ENCODE measurements at places on chromosomes 7 and 10.

DNA sequence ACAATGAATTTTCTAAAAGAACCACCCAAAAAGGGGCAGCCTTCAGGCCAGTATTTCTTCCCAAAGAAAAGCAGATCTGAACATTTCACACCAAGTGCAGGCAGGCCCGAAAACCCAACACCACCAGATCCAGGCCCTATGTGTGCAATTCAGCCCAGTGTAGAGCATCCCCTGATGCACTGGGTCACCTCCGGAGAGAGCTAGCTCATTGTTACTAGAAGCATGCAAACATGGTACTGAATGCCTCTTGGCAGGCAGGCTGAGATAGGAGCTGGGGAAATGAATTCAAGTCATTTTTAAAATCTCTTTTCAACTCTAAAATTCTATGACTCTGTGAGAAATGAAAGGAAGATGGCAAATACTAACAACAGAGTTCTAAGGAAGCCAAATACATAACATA lies 174.8 kb downstream of the ELMO1 start:
- no peak for DNase-seq

DNA sequence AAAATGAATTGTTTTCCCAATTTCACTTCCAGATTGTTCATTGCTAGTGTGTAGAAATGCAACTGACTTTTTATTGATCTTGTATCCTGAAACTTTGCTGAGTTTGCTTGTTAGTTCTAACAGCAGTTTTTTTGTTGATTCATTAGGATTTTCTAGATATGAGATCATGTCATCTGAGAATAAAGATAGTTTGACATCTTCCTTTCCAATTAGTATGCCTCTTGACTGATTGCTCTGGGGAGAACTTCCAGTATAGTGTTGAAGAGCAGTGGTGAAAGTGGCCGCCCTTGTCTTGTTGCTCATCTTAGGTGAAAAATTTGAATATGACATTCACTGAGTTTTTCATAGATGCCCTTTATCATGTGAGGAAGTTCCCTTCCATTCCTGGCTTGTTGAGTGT lies 11.9 kb upstream of the SUN1 start:
- DNase-seq, result no peak

GRCh38 chr10:132225073-132225848 lies 38.5 kb downstream of the DPYSL4 start:
- DNase-seq, result no peak

GRCh38 chr7:70292716-70293115 lies 694.4 kb downstream of the AUTS2 start:
- no peak for DNase-seq

DNA sequence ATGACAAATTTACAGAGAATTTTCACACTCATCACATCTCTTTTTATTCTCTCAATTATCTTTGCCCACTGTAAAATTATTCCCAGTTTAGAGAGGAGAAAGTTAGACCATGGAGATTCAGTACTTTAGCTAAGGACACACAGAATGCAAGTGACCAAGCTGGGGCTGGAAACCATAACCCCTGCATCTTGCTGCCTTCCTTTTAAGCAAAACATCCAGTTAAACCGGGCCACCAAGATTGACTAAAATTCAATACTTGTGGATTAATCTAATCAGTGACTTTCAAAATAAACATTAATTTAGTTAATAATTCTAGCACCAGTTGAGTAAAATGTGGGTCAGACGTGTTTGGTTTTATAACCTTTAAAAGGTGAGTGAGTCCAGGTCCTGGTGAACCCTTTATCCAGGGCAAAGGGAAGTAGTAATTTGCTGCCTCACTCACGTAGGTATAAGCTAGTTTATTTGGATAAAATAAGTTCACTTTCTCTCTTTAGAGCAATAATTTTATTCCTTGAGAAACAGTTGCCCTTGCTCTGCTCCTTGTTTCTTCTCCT lies 1.9 kb upstream of the CYP2C8 start:
- no peak for DNase-seq

GRCh38 chr10:44978570-44979280 lies at the start of gene DEPP1:
Gene DEPP1, minus strand, starts transcription at chr10:44978809. Its CDS starts 779 bp downstream, at chr10:44978030.
- no peak for DNase-seq

- no peak for DNase-seq
Observed at GRCh38 chr10:71076473-71077142, 135.8 kb upstream of the UNC5B start.

DNA sequence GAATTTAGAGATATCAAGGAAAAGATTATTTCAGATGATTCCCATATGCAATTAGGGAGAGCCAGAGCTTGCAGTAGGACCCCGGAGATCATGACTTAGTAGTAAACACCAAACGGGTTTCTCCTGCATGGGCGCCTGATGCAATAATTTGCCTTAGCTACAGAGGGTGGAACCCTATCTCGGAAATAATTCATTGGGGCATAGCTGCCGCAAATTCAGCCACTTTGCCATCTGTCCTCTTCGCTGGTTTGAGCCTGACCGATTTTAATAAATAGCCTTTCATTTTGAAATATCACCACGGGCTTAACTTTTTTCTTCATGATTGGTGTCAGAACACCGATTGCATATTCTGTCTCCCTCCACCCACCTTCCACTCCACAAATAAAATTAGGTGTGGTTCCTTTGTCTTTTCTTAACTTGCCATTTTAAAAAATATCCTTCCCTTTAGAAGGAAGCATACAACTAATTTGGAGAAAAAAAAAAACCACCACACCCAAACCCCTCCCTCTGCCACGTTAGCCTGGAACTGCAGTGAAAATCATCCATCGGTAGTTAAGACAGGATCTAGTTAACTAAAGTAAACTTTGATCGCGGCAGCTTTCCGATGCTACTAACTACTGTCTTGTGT lies 1.4 kb downstream of the GARS1 start:
- no peak for DNase-seq

- no peak for DNase-seq
Observed at GRCh38 chr7:29065181-29065857, 81.0 kb downstream of the CPVL start.

DNA sequence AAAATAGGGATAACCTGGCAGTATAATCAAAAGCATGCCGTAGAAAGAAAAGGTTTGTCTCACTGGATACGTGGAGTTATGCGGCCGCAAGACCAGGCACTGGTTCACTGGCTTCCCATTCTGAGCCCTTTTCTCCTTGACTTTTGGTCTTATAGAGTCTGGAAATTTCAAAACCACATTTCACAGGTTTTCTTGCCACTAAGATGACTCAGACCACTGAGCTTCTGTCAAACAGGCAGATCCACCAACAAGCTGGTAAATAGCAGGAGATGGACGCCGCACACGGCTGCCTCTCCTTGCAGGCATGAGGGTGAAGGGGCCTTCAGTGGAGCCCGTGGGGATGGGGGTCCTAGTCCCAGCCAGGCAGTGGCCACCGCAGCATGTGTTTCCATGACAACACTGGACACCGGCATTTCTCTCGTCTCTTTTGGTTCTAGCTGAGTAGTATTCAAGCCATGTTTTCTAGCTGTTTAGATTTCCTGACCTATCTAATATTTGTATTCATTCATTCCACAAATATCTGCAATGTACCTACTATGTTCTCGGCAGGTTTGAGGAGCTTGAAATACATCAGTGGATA lies 55.5 kb downstream of the KLF6 start:
- DNase-seq, result no peak

- DNase-seq, result peak; percentile 18
Observed at GRCh38 chr10:74669210-74669609, 157.2 kb upstream of the KAT6B start.

- no peak for DNase-seq
Observed at GRCh38 chr7:134018306-134018705, 108.8 kb upstream of the LRGUK start.

GRCh38 chr7:137110091-137110509 lies 233.4 kb downstream of the PTN start:
- DNase-seq, result no peak

DNA sequence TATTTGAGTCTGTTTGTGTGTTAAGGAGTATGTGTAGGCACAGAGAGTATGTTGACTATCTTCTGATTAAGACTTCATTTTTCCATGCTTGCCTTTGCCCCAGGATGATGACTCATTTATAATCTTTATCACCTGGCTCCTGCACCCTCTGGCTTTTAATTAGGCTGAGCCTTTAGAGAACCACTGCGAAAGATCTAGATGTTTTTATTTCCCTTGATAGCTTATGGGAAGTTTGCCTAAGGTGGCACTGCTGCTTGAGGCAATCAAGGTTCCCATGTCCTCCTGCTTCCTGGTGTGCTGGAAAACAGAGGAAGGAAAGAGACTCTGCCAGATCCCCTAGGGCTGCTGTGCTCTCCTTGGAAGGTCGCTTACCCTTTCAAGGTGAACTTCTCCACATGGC lies 114.6 kb downstream of the ARL4A start:
- DNase-seq, result no peak

- DNase-seq, result no peak
Observed at GRCh38 chr7:14000247-14000646, 10.8 kb upstream of the ETV1 start.

GRCh38 chr10:78212060-78212785 lies 178.6 kb downstream of the RPS24 start:
- DNase-seq, result no peak

DNA sequence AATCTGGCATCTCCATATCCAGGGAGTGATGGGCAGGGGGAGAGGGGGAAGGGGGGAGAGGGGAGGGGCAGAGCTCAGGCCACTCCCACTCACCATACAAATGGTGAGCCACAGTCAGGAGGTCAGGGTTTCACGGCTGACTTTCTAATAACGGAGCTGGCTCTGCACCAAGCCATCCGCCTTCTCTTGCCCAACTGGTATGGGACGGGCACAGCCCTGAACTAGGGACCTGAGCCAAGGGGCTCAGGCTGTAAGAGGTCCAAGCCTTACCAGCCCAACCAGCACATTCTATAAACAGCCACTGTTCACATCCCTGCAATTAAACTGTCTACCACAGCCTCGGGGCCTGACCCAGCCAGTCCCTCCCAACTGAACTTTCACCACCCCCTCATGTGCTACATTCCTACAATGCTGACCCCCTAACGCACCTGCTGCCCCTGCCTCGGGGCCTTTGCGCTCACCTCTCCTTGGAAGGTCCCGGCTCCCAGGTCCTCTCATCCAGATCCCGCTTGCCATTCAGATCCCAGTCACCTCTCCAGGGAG lies 32.5 kb downstream of the RGS10 start:
- no peak for DNase-seq

GRCh38 chr10:128163701-128164100 lies 37.5 kb upstream of the MKI67 start:
- DNase-seq, result no peak

DNA sequence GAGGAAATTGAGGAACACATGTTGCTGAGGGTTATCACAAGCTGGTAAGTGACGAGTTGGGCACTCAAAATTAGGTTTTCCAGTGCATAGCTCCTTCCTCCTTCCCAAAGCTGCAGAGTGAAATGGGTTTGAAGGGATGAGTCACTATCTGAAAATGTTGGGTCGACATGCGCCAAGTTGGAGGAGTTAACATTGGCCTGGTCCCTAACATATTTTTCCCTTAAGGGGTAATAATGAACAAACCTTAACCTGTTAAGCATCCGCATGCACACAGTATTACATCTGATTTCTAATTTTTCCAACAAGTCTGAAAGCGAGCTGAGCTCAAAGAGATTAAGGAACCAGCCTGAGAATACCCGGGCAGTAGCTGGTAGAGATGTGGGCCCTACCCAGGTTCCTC lies 20.7 kb upstream of the TECTB start:
- no peak for DNase-seq

- no peak for DNase-seq
Observed at GRCh38 chr10:50536617-50537240, 87.0 kb downstream of the SGMS1 start.

GRCh38 chr7:91543646-91544045 lies 279.4 kb downstream of the FZD1 start:
- DNase-seq, result no peak

- DNase-seq, result no peak
Observed at GRCh38 chr10:101974091-101974971, 81.6 kb downstream of the ARMH3 start.

GRCh38 chr7:98797150-98797549 lies 72.7 kb downstream of the TMEM130 start:
- no peak for DNase-seq

- no peak for DNase-seq
Observed at GRCh38 chr7:18337048-18337809, 158.3 kb upstream of the HDAC9 start.

GRCh38 chr7:82286096-82286797 lies 157.3 kb downstream of the CACNA2D1 start:
- DNase-seq, result no peak

GRCh38 chr10:126341491-126341890 lies 46.8 kb downstream of the ADAM12 start:
- no peak for DNase-seq

GRCh38 chr10:78520737-78521430 lies 487.2 kb downstream of the RPS24 start:
- DNase-seq, result no peak

- no peak for DNase-seq
Observed at GRCh38 chr10:29669149-29669548, 34.4 kb upstream of the SVIL start.

DNA sequence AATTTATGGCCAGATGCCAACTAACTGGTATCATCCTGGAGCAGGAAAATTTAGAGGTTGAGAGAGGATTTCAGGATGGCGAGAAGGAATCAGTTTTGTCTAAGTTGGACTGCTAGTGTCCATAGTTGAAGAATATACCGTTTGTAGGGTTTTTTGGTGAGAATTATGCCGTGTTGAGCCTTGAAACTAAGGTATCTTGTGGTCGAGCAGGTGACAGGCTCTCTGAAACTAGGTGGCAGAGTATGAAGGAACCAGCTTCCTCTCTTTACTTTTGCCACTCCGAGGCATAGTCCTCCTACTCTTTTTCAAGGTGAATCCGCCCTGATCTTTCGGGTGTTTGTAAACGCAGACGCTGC lies 9.7 kb downstream of the MDFIC start:
- DNase-seq, result no peak
